ENCODE measurements at places on chromosomes 16 and 17.

DNA sequence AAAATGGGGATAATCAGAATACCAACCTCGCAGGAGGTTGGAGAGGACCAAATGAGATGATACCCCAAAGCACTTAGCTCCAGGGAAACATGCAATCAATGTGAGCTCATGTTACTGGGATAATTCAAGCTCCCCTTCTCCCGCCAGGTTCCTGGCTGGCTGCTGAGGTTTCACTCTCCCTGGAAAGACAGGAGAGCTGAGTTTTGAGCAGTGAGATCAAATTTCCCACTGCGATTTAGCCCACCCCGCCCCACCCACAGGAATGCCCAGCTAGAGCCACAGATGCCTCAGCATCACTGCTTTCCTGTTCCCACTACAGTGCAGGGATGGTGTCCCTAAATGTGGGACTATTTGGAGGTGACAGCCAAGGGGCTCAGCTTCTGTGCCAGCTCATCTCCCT, 56.7 kb downstream of the ZNF423 start:
- DNase-seq: no peak

GRCh38 chr16:71995038-71995437, 5.2 kb downstream of the PKD1L3 start:
- DNase-seq: no peak

DNA sequence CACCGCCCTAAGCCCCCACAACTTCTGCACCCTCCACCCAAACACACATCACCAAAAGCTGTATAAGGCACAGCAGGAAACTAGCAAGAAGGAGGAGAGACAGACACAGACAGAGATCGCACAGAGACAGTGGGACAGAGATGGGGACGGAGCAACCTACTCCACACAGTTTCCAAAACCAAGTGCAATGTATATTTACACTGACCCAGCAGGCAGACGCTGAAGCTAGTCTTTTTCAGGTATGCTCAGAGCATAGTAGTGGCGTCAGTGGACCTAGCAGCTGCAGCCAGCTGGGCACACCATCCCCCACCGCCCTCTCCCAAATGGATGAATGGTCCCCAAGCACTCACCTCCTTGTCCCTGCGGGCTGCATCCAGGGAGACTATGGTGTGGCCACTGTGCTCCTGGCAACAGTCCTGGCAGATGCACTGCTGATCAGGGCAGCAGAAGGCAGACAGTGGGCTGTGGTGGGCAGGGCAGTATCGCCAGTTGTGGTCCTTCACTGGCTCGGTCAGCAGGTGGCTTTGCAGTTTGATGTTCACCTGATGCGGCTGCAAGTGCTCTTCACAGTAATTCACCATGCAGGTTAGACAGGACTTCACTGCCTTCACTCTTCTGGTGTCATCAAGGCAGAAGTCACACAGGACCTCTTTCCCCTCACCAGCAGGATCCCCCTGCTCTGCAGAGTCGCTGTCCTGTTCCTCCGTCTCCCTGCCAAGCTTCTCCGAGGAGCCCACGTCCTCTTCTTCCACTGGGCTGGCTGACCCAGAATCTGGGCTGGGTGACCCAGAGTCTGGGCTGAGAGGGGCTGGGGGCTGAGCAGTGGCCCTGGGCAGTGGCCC, 31.5 kb upstream of the FBXW10B start:
- DNase-seq: no peak

- DNase-seq: no peak
These were observed 23.2 kb downstream of the MYH3 start for GRCh38 chr17:10633738-10634379.

DNA sequence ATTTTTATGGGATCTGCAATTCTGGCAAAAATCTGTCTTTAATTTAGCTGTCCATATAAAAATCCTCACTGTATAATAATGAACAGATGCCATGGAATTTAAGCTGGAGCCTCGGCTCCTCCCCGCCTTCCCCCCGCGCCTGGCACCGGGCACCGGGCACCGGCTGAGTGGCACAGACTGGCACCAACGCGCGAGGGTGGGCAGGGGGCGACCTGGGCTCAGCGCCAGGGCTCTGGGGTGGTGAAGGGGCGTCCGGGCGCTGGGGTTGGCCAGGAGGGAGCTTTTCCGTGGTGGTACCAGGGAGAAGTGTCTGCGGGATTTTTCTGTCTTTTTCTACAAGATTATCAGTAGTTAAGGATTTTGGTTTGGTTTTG, 9.1 kb downstream of the NEUROD2 start:
- DNase-seq: no peak

DNA sequence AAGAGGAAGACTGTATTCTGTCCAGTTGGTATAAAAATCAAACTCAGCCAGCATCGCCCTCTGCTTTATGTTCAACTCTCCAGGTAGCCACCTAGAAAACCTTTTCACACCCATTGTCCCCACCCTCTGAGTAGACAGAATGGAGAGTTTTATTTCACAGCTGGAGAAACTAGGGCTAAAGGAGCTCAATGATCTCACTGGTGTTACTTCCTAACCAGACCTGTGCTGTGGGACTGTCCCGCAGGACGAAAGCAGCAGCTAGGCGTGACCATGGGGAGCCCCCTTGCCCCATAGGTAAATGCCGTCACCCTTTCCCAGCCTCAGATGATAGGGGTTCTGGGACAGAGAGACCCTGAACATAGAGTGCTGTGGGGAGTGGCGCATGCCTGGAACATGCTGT, 67.7 kb downstream of the CYLD start:
- DNase-seq: no peak

DNA sequence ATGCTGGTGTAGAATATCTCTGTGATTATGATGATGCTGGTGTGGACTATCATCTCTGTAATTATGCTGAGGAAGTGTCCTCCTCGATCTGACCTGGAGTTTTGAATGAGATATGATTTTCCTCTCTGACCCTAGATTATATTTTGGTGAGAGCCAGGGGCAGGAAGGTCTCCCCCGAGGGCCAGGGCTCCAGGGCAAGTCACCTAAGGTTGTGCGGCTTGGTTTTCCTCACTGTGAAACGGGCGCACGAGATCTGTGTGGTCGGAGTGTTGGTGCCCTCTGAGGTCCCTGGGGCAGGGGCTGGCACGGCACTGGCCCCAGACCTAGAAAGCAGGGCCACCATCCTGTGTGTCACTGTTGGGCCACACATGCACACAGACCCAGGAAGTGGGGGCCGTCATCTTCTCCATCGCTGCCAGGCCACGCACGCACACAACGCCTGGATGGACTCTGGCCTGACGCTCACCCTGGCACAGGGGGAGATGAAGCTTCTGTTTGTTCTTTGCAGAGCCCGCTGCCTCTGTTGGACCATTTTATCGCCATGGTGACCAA, 67.7 kb upstream of the ZNF469 start:
- DNase-seq: no peak

- DNase-seq: peak; percentile 38
These were observed 150.6 kb downstream of the CLEC16A start for GRCh38 chr16:11094857-11095565.

- no peak for DNase-seq
These were observed 195.6 kb downstream of the UTP18 start for GRCh38 chr17:51455931-51456330.

All from stimulated activated CD4-positive, alpha-beta T cell treated with anti-CD3 and anti-CD28 coated beads, Interleukin-4, amount 100 ng/mL, for 4 hours (primary cell).